ENCODE measurements at places on chromosomes 11 and 22.
A peak's percentile ranks its signal among the peaks of the same experiment; 100 is the strongest.

- no peak for DNase-seq
These were observed 617 bp upstream of the ALKBH3 start for GRCh38 chr11:43879789-43880639.

GRCh38 chr22:35746946-35747703 is 29.5 kb downstream of the APOL5 start:
- DNase-seq: no peak

DNA sequence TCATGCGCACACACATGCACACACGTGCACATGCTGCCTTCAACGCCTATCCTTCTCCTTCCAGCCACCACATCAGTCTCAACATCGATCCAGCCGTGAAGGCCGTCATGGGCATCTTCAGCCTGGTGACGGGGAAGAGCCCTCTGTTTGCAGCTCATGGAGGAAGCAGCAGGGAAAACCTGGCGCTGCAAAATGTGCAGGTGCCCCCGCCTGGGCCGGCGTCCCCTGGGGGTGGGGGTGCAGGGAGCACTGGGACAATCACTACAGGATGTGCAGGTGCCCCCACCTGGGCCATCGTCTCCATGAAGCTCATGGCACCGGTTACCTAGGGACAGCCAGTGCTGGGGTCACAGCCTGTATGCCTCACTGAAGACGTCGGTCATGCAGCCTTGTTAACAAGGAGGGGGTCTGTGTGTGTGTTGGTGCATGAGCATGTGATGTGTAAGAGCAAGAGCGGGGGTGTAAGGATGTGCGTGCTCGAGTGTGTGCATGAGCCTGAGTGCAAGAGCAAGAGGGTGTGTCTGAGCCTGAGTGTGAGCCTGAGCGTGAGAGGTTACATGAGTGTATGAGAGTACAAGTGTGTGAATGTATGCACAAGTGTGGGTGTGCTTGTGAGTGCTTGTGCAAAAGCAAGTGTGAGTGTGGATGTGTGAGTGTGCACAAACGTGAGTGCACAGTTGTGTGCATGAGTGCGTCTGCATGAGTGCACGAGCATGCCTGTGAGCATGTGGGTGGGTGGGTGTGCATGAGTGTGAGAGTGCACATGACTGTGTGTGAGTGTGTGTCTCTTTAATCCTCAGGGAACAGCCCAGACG is 31.5 kb downstream of the NADSYN1 start:
- no peak for DNase-seq

DNA sequence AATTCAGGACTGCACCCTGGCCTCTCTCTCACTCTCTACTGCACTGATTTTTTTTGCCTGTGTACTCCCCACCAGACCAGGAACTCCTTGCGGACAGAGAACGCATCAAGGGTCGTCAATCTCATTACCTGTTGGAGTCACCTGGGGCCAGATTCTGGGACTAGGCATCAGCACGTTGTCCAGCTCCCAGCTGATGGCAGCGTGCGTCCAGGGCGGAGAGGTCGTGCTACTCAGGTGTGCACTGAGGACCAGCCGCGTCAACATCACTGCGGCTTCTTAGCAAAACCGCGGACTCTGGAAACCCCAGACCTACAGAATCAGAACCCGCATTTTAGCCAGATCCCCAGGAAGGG is 13.1 kb downstream of the KCNJ5 start:
- DNase-seq: no peak

DNA sequence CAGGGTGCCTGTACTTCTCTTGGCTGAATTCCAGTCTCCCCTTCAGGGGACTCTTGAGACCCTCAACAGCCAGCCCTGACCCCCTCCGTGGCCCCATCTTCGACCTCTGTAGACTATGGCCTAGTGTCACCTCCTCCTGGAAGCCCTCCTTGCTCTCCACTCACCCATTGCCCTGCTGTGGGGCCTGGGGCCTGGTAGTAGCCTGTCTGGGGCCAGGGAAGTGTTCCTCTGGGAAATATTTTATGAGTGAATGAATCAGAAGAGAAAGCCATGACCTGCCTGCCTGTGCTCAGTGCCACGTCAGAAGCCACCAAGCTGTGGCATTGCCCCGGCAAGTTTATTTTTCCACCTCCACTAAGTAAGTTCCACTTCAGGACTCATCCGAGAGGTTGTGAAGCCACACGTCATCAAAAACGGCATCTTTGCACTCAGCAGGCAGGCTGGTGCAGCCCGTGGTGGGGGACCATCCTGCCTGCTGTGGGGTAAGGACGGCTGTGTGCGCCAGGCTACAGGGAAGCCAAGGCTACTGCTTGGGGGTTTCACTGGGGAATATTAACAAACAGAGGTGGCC is 59.6 kb upstream of the PPARA start:
- no peak for DNase-seq

- DNase-seq: no peak
These were observed 93.5 kb upstream of the ARHGAP20 start for GRCh38 chr11:110805756-110806155.

DNA sequence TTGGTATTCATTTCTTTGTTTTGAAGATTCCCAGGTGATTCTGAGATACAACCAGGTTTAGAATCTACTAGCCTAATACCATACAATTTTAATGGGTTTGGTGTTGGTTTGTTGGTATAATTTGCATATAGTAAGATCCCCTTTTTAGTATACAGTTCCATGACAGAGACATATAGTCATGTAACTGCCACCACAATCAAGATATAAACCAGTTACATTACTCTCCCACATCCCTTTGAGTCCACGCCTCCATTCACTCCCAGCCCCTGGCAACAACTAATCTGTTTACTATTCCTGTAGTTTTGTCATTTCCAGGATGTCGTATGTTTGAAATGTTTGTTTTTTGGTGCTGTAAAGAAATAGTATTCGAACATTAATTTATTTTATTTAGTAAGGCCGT is 4.3 kb downstream of the ASRGL1 start:
- no peak for DNase-seq

DNA sequence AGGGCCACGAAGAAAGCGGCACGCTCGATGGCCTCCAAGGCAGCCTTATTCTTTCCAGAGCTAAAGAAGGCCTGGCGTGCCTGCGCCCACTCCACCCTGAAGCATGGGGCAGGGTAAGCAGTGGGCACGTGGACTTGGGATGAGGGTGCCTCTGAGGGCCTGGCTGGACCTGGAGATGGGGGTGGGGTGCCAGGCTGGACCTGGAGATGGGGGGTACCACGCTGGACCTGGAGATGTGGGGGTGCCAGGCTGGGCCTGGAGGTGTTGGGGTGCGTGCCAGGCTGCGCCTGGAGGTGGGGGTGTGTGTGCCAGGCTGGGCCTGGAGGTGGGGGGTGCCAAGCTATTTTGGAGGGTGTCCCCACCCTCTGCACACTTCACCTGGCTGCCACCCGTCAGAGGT is 5.3 kb downstream of the CPT1B start:
- no peak for DNase-seq

GRCh38 chr11:17477084-17477333 is 364 bp upstream of the ABCC8 start:
- DNase-seq: no peak

DNA sequence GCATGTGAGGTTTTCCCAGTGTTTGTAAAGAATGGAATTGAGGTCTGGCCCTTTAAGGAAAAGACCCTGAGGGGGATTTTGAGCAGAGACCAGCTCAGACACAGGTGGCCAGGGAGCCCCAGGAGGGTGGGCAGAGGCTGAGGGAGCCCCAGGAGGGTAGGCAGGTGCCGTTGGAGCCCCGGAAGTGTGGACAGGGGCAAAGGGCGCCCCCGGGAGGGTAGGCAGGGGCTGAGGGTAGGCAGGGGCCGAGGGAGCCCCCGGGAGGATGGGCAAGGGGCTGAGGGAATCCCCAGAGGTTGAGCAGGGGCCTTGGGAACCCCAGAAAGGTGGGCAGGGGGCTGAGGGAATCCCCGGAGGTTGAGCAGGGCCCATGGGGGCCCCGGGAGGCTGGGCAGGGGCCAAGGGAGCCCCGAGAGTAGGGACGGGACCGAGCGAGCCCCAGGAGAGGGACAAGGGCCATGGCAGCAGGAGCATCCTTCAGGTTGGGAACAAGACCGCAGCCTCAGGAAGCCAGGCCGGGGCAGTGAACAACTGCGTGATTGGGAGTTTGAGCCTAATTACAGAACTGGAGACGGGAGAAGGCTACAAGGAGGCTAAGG is 292.0 kb downstream of the BRD1 start:
- DNase-seq: no peak

GRCh38 chr22:29956680-29957079 is 73.7 kb downstream of the MTMR3 start:
- DNase-seq: no peak

- DNase-seq: no peak
These were observed 10.6 kb downstream of the SNX32 start for GRCh38 chr11:65844231-65844872.

DNA sequence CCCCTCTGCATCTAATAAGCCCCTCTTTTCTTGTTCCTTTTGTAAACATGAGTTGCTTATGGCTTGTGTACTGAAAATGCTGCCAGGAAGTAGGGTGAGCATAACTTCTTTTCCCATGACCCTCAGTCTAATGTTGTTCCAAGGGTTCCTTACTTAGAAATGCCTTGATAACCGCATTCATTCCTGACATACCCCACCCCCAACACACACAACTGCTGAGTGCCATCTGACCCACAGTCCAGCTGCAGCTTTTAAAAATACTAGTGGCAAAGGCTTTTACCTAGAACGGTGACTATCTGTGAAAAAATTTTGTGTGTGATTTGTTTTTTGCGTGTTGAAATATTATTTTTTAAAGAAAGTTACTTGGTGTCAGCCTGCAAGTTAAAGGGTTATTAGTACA is 52.6 kb downstream of the ARHGAP42 start:
- DNase-seq: no peak

DNA sequence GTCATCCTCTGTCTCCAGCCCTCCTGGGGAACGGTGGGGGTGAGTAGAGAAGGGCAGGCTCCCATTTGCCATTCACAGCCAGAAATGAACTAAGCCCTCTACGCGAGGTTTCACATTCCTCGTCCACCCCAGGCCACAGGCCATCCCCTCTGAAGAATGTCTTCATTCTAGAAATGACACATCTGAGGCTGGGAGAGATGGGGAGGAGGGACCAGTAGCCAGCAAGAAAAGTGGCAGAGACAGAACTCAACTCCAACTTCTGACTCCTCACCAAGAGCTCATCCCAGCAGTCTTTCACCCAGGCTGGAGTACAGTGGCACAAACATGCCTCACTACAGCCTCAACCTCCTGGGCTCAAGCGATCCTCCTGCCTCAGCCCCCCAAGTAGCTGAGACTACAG is 3.4 kb downstream of the CTSF start:
- no peak for DNase-seq

DNA sequence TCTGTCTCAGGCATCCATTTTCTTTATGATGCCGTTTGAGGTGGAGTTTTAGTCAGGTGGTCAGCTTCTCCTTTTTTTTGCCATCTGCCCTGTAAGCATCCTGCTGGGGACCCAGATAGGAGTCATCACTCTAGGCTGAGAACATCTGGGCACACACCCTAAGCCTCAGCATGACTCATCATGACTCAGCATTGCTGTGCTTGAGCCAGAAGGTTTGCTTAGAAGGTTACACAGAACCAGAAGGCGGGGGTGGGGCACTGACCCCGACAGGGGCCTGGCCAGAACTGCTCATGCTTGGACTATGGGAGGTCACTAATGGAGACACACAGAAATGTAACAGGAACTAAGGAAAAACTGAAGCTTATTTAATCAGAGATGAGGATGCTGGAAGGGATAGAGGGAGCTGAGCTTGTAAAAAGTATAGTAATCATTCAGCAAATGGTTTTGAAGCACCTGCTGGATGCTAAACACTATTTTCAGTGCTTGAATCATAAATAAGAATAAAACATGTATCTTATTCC is 10.9 kb upstream of the HBE1 start:
- DNase-seq: peak; percentile 51

GRCh38 chr22:43567691-43568324 is 156.0 kb downstream of the MPPED1 start:
- no peak for DNase-seq

DNA sequence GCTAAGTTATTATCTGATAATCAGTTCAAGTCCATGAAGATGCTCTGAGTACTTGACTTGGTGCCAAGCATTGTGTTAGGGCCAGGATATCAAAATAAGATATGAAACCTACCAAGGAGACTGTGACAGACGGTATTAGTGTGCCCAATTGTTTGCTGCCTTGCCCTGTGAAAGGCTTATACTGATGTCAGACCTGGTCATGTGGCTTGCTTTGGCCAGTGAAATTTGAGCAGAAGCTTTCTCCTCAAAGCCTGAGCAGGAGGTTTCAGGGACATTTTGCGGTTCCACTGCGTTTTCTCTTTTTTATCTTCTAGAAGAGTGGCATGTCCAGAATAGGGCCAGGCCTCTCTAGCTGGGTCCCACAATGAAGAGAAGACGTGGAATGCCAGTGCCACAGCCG is 15.8 kb upstream of the PKNOX2 start:
- no peak for DNase-seq

DNA sequence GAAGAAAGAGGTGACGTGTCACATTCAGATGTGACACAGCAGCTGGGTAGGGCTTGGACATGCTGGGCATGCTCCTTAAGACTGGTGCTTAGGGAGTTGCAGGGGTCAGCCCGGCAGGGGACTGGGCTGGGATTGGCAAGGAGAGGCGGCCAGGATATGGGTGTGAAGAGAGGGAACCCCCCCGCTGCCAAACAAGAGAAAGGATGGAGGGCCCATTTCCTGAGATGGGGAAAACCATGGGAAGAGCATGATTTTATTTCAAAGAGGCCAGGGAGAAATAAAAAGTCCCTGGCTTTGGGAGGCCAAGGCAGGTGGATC is 5.3 kb downstream of the ATF4 start:
- DNase-seq: no peak

GRCh38 chr22:41226723-41227655 is 13.7 kb downstream of the CHADL start:
- no peak for DNase-seq

DNA sequence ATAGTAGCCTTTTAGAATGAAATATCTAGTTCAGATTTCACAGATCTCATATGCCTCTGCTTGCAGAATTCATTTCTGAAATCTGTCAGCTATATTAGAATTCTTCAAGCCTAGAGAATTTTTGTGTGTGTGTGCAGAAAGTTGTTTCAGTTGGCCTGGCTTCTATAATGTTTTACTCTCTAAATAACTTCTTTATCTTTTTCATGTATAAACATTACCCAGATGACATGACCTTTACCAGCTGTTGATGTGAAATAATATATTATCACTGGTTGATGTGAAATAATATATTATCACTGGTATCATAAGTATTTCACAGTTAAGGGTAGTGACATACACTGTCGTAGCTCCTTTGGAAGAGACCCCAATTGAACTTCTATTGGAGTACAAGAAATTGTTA is 72.8 kb downstream of the ALX4 start:
- no peak for DNase-seq

DNA sequence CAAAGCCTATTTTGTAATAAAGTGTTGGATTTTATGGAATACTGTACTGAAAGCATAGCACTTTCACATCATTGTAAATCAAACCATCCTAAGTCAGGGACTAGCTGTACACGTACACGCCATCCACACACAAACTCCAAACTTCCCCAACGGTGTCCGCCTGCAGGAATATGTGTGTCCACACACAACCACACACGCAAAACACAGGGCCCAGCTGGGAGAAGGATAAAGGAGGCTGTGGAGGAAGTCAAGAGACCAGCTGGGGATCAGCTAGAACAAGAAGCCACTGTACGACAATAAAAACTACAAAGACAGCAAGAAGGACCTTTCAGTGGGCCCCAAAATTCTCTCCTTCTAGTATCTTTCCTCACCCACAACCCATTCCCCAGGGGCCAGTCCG is 1.6 kb downstream of the TRIM29 start:
- no peak for DNase-seq

Data from GM13977 (cell line).